ENCODE measurements at places on chromosomes 5 and 9.
A peak's percentile ranks its signal among the peaks of the same experiment; 100 is the strongest.

DNA sequence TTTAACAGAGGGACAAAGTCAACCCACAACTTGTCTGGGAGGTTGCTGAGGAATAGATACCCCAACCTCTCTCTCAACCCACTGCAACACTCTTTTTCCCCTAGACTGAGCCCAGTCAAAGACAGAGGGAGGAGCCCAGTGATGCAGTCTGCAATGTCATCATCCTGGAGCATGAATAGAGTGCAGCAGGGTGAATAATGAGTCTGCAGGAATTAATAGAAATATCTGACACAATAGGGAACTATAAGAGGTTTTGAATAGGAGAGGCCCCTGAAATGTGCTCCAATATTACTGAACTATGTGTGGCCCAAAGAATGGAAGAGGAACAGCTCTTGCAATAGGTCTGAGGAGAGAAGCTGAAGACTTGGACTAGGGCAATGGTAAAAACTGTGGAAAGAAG lies 59.1 kb downstream of the PDCD1LG2 start:
- DNase-seq, result no peak

- no peak for DNase-seq
Observed at GRCh38 chr9:122248448-122248865, 16.2 kb downstream of the RBM18 start.

- no peak for DNase-seq
Observed at GRCh38 chr5:154197801-154198491, 7.4 kb downstream of the GALNT10 start.

- DNase-seq, result no peak
Observed at GRCh38 chr5:10630126-10630525, 66.3 kb downstream of the ANKRD33B start.

- DNase-seq, result no peak
Observed at GRCh38 chr9:79246170-79246569, 325.6 kb upstream of the TLE4 start.

GRCh38 chr9:124013309-124014210 lies 2.0 kb downstream of the LHX2 start:
- no peak for DNase-seq

DNA sequence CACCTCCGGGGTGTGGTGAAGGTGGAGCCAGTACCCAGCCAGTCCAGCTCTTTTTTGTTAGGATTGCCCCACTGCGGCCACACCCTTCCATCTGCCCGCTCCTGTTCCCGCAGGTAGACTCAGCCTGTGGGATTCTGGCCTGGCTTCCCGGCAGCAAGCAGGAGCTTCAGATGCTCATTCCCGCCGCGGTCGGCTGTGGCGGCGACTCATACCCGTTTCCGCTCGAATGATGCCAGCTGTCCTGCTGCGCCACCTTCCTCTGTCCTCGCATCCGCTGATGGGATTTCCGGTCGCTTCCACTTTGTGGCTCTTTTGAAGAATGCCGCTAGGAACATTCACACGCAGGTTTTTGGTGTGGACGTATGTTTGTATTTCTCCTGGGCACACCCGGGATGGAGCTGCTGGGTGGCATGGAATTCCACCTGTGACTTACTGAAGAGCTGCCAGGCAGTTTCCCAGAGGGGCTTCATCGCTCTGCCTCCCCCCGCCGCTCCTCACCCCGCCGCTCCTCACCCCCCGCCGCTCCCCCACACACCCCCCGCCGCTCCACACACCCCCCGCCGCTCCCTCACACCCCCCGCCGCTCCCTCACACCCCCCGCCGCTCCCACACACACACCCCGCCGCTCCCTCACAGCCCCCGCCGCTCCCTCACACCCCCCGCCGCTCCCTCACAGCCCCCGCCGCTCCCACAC lies 60.3 kb downstream of the TENT4A start:
- no peak for DNase-seq

DNA sequence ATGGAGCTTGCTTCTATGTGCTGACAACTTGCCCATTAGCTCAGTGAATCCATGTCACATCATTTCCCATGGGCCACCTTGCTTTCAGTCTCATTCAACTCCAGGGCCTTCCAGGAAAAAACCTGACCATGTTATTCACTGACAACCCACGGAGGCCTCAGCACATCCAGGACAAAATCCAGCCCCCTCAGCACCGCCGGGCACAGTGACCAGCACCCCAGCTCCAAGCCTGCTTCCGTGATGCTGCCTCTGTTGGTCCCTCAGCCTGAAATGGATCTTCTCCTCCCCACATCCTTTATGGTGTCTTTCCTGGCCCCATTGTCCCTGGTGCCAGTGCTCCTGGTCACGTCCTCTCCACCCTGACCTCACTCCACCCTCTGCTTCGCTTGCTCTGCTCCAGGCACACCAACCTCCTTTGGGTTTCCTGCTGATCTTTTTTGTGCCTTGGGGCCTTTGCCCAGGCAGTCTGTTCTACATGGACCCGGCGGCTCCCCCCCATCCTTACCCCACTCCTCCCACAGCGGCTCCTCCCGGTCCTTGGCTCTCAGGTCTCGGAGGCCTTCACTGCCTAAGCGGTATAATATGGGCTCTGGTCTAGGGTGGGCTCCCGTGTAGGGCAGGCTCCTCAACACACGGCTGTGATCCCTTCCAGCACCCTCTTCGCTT lies 25.0 kb downstream of the ANKS6 start:
- no peak for DNase-seq

GRCh38 chr5:55062039-55062779 lies 38.2 kb downstream of the GZMK start:
- DNase-seq, result peak; percentile 9

DNA sequence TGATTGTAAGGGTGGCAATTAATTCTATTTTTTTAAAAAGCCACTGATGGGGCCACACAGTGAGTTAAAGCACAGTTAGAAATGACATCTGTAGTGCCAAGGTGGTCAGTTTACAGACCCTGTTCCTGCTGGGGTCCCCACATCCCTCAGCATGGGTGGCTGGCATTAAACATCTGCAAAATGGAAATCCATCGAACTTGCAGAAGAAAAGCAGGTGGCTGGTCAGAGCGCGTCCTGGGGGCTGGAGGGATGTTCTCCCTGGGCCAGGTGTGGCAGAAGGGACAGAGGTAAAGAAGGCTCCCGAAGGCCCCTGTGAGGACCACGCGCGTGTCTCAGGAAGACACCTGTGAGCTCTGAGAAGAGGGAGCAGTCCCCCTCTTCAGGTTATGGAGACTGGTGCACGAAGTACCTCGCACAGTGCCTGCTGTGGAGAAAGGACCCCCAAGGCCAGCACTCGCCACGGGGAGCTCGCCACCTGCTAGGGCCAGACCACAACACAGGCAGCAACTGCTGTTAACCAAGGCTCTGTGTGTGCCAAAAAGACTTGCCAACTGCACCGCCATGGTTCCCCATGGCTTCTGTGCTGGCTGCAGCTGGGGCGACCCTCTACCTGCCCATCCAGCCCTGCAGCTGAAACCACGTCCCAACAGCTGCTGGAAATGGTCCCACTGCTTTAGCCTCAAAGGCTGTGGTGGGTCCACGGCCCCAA lies 65.2 kb downstream of the RASGEF1C start:
- no peak for DNase-seq

DNA sequence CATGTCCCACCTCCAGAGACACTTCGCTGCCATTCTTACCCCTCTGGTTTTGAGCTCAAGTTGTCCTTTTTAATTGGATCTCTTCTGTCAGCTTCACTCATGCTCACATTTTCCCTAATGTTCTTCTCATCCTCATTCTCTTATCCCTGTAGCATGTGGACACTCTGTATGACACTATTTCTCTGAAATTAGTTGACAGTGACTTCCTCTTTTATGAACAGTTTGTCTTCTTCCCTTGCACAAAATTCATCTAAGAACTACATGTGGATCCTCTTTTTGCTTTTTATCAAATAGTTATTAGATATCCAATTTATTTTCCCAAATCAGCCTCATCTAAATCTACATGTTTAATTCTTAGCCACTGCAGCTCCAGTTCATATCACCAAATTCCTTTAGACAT lies 676.2 kb downstream of the MAT2B start:
- no peak for DNase-seq

- DNase-seq, result no peak
Observed at GRCh38 chr9:97276310-97276852, 31.1 kb upstream of the CCDC180 start.

DNA sequence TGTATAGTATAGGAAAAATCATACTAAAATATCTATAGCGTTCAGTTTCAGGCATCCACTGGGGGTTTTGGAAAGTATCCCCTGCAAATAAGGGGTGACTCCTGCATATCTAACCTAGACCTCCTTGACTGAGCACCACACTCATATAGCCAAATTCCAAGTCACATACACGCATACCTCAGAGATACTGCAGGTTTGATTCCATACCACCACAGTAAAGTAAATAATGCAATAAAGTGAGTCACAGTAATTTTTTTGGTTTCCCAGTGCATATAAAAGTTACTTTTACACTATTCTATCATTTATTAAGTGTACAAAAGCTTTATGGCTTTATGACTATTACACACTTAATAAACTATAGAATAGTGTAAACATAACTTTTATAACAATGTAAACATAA lies 151.3 kb downstream of the CCDC192 start:
- no peak for DNase-seq

GRCh38 chr5:39160576-39161213 lies 58.7 kb downstream of the FYB1 start:
- no peak for DNase-seq

DNA sequence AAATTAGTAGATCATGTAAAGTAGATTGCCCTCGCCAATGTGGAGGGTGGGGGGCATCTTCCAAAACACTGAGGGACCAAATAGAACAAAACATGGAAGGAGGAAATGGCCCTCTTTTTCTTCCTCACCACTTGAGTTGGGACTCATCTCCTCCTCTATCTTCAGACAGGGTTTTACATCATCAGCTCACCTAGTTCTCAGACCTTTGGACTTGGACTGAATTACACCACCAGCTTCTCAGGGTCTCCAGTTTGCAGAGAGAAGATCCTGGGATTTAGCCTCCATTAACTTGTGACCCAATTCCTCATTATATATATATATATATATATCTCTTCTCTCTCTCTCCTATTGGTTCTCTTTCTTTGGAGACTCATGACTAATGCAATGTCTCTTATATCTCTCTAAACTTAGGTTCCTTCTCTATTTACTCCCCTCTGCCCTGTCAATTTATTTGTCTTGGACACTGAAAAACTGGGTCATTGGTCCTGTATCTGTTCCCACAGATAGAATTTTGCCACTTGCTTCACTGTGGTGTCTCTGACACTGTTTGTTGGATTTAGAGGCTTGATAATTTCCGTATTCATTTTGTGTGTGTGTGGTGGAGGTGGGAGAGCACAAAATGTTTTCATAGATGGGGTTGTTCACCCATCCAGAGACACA lies 54.3 kb upstream of the TXNDC8 start:
- no peak for DNase-seq

- DNase-seq, result no peak
Observed at GRCh38 chr9:4581861-4582565, 80.1 kb upstream of the PLPP6 start.
